Fibroblast of skin of scalp (primary cell): ENCODE measurements at places on chromosomes 5 and 9.

- no peak for DNase-seq
These were observed 6.1 kb downstream of the SETX start for GRCh38 chr9:132348676-132349075.

DNA sequence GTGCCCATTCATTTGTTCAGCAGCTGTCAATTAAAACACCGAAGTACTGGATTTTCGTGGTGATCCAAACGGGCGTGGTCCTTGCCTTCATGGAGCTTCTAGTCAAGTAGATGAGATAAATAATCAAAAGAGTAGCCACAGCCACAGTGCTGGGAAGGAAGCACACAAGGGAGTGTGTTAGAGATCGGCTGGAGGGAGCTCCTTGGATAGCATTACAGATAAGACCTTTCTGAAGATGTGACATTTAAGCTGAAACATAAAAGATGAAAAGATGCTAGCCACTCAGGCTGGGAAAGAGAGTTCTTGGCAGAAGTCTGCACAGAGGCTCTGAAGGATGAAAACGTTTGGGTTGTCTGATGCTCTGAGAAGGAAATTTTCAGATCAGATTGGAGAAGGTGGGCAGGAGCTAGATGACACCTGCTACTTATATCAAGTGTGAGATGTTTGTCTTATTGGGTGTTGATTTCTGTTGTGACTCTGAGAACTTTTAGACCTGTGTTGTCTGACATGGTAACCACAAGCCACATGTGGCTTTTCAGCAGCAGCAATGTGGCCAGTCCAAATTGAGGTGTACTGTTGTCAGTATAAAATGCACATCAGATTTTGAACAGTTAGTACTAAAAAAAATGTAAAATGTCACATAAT, 123.9 kb downstream of the TLE4 start:
- DNase-seq, result no peak

GRCh38 chr9:126470241-126470993, 143.3 kb upstream of the LMX1B start:
- no peak for DNase-seq

- no peak for DNase-seq
These were observed 809.0 kb downstream of the KCTD16 start for GRCh38 chr5:144979516-144980264.
